ENCODE measurements at places on chromosomes 12 and 14. TPM values are rescaled to one million over a fixed set of nuclear protein-coding genes. Genes with fewer than 3 reads are reported as not detected.

CAPZA3 gene
- 0.45 TPM for total RNA-seq

GRCh38 chr12:49552014-49552413 is 13.2 kb downstream of the KCNH3 start:
- H3K36me3 ChIP-seq = peaks cover 11% of the 10 kb centered on the region
- peaks cover 41% of the 10 kb centered on the region for H3K27me3 ChIP-seq
- no peak overlapping the region for H3K27ac ChIP-seq
- no peak overlapping the region for H3K4me3 ChIP-seq
- DNase-seq = no peak
- no peaks in the 10 kb centered on the region for H3K4me1 ChIP-seq

DNA sequence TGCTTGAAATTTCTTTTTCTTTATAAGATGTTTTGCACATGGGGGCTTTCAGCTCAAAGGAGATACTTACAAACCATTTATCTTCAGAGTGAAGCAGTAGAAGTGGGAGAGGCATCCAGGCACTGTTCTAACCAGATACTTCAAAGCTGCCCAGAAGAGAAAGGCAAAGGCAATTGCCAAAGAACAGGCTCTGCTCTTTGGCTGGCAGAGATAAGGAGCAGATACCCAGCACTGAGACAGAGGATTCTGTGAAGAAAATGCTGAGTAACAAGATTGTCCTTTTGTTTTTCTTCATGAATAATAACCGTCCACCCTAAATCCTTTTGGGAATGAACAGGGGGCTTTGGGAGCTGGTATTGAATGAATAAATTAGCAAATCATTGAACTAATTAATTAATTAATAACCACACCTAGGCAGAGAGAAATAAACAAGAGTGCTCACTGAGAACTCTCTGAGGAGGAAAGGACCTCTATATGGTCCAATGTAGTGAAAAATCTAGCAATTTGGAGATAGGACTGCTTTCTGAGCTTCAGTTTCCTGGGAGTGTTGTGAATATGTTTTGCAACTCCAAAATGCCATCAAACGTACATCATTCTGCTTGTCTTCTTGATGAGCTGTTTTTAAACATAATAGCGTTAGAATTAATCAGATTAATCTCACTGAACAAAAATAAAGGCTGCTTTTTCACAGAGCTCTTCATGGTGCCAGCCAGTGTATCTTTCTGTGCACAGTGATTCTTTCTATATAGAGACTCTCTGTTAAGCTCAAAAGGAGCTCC is 192.8 kb upstream of the AMIGO2 start:
- H3K4me3 ChIP-seq = no peak overlapping the region
- peaks cover 73% of the 10 kb centered on the region for H3K4me1 ChIP-seq
- no peaks in the 10 kb centered on the region for H3K27me3 ChIP-seq
- H3K36me3 ChIP-seq = peaks cover 19% of the 10 kb centered on the region
- no peak for DNase-seq

- no peaks in the 10 kb centered on the region for H3K4me1 ChIP-seq
- no peak overlapping the region for H3K4me3 ChIP-seq
- H3K27ac ChIP-seq = no peak overlapping the region
- no peaks in the 10 kb centered on the region for H3K36me3 ChIP-seq
- H3K27me3 ChIP-seq = peaks cover 35% of the 10 kb centered on the region
Observed at GRCh38 chr12:68269779-68270178, 16.4 kb upstream of the IL22 start.

DNA sequence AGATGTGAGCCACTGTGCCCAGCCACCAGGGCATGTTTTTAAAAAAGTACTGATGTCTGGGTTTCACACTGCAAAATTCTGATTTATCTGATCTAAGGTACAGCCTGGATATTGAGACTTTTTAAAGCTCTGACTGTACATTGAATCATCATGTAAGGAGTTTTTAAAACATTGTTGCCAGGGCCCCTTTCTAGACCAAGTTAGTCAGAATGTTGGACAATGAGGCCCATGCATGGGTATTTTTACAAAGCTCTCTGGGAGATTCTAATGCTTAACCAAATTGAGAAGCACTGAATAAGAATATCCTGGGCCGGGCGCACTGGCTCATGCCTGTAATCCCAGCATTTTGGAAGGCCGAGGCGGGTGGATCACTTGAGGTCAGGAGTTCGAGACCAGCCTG is 16.7 kb downstream of the TMEM19 start:
- no peak overlapping the region for H3K27ac ChIP-seq
- H3K27me3 ChIP-seq = no peaks in the 10 kb centered on the region
- no peaks in the 10 kb centered on the region for H3K36me3 ChIP-seq
- H3K4me1 ChIP-seq = peaks cover under 1% of the 10 kb centered on the region
- no peak overlapping the region for H3K4me3 ChIP-seq

TAS2R8 gene
- total RNA-seq = not detected

GRCh38 chr12:82655751-82656150 is 31.0 kb upstream of the TMTC2 start:
- H3K4me1 ChIP-seq = peaks cover 44% of the 10 kb centered on the region
- H3K27me3 ChIP-seq = no peaks in the 10 kb centered on the region
- H3K36me3 ChIP-seq = peaks cover 3% of the 10 kb centered on the region
- DNase-seq = no peak

PELI2 gene
- 19.5 TPM for total RNA-seq

PLD4 gene
- total RNA-seq = 0.12 TPM

All from Calu3 (cell line).